ENCODE measurements at places on chromosomes 5 and 9. TPM values are rescaled to one million over a fixed set of nuclear protein-coding genes. Genes with fewer than 3 reads are reported as not detected.

C5orf58 gene
- not detected for total RNA-seq

LHX3 gene
- total RNA-seq: not detected

FUBP3 gene
- 50.8 TPM for total RNA-seq

FIBCD1 gene
- total RNA-seq: not detected

KIF27 gene
- total RNA-seq: 1.9 TPM

CCDC192 gene
- not detected for total RNA-seq

TRIM7 gene
- total RNA-seq: 0.68 TPM

ADAMTS16 gene
- total RNA-seq: not detected

PTPA gene
- total RNA-seq: 101 TPM

CD72 gene
- 11.4 TPM for total RNA-seq

DBH gene
- not detected for total RNA-seq

LCN12 gene
- total RNA-seq: 0.84 TPM

MLLT3 gene
- 69.9 TPM for total RNA-seq

Measured in activated naive CD8-positive, alpha-beta T cell treated with anti-CD3 and anti-CD28 coated beads for 36 hours (primary cell).